ENCODE measurements at places on chromosomes 16 and 17.

- peak; percentile 21 for DNase-seq
These were observed 13.5 kb downstream of the MARCHF10 start for GRCh38 chr17:62794666-62794971.

DNA sequence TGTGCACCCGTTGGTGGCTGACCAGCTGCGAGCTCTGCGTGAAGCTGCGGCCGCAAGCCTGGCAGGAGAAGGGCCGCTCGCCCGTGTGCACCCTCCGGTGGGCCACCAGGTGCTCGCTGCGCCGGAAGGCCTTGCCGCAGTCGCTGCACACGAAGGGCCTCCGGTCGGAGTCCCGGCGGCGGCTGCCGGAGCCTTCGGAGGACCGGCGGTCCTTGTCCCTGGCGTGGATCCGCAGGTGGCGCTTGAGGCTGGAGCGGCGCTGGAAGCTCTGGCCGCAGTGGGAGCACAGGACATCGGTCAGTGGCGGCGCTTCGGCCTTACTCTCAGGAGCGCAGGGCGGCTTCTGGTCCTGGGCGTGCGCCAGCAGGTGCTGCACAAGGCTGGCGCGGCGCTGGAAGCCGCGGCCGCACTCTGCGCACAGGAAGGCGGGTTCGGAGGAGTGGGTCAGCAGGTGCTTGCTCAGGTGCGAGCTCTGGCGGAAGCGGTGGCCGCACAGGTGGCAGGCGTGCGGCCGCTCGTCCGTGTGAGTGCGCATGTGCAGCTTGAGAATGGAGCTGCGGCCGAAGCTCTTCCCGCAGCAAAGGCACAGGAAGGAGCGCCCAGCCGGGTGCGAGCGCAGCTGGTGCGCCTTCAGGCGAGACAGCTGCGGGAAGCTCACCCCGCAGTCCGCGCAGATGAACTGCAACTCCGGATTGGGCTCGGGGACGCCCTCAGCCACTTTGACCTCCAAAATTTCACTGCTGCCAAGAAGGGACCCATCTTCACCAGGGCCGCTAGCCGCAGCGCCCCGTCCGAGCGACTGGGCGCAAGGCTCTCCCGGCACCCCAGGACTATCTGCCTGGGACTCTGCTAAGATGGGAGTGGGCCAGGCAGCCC is 9.1 kb downstream of the ZSCAN10 start:
- DNase-seq = no peak

DNA sequence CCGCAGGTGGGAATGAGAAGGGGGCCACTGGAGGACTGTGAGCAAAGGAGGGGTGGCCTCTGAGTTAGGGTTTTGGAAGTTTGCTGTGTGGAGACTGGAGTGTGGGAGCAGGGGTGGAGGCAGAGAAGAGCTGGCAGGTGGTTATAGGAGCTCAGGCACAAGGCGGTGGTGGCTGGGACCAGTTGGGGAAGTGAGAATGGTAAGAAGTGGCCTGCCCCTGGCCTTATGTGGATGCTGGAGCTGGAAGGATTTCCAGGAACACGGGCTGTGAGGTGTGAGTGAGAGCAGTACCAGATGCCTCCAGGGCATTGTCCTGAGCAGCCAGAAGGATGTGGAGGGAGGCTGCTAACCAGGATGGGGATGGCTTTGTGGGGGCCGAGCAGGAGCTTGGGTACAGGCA is 277.2 kb downstream of the SNX29 start:
- DNase-seq = no peak

GRCh38 chr17:76147211-76148014 is 6.4 kb upstream of the FOXJ1 start:
- peak; percentile 58 for DNase-seq

GRCh38 chr17:47969930-47970724 is 786 bp upstream of the CDK5RAP3 start:
- no peak for DNase-seq

- peak; percentile 57 for DNase-seq
These were observed 303.8 kb downstream of the HS3ST3B1 start for GRCh38 chr17:14604591-14605266.

DNA sequence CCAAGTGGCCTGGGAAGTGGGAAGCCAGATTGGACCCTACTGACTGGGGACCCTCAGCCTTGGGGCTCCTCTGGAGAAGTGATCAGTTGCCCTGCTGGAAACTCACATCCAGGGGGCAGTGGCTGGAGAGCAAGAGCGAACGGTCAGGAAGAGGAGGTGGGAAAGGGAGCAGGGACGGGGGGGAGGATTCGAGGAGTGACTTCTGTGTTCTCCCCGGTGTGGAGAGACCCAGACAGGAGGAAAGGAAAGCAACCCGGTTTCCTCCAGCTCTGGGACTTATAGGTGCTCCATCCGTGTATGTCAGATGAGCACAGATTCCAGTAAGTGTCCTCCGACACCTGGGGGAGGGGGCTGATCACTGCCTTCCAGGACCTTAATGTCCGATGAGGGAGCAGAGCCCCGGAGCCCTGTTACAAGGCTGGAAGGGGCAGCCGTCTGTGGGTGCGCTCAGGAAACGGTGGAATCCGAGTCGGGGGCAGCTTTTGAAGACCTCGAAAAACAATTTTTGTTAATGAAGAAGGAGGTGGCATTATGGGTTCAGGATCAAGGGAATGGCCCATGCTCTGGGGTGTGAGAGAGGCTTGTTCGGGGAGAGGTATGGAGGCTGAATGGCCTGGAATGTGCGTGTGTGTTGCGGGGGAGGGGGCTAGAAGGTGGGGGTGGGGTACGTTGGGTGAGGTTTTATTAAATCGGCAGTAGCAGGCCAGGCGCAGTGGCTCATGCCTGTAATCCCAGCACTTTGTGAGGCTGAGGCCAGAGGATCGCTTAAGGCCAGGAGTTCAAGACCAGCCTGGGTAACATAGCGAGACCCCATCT is 34.8 kb upstream of the NDRG4 start:
- DNase-seq = no peak

DNA sequence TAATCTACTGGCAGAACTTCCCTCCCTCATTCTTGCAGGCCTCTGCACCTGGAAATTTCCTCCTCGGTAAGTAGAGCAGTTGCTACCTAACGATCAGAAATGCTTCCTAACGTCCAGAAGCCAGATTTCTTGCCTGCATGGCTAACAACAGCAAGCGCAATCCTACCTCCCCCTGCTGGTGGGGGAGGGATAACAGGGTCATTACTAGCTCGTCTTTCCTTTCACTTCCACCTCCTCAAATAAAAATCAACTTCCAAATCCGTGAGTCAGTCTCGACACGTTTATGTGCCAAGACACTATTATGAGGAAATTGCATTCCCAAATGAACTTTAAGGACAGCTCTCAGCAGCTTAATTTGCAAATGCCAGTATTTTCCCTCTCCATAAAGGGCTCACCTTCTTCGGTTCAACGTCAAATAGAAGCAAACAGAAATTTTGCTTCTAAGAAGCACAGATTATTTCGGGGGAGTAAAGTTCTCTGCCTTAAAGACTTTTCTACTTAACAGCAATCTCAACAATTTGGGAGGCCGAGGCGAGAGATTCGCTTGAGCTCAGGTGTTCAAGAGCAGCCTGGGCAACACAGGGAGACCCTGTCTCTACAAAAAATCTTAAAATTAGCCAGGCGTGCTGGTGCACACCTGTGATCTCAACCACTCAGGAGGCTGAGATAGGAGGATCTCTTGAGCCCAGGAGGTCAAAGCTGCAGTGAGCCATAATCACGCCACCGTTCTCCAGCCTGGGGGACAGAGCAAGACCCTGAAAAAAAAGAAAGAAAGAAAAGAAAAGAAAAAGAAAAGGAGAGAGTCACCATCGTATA is 188.6 kb upstream of the PSMD7 start:
- peak; percentile 75 for DNase-seq

- peak; percentile 36 for DNase-seq
These were observed 159.4 kb upstream of the ZNF267 start for GRCh38 chr16:31713945-31714902.

GRCh38 chr17:81036197-81036941 is 1.4 kb downstream of the BAIAP2 start:
- DNase-seq = no peak

- no peak for DNase-seq
These were observed 212.8 kb downstream of the ZFHX3 start for GRCh38 chr16:72835086-72835485.

DNA sequence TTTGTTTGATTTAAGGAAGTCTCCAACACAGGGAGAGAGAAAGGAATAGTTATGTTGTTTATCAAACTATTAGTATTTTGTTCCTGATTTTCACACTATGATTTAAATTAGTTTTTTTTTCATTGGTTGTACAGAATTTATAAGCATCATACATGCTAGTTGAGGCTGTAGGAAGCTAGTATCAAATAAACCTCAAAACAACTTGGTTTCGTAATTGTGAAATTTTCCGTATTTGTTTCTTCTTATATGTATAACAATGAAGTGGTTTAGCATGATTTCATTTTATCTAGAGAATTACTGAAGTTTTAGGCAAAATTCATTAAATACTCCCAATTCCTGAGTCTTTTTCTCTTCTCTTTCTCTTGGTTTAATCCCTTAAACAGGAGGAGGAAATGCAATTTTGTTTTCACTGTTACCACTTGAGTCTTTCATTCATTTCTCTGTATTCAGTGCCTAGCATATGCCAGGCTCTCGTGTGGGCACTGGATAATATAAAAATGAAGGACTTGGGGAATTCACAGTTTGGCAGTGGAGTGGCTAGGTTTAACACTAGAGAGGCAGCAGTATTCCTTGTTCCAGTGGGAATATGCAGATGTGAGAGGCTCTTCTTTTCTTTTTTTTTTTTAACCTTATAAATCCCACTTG is 1.8 kb downstream of the CYLD start:
- no peak for DNase-seq

DNA sequence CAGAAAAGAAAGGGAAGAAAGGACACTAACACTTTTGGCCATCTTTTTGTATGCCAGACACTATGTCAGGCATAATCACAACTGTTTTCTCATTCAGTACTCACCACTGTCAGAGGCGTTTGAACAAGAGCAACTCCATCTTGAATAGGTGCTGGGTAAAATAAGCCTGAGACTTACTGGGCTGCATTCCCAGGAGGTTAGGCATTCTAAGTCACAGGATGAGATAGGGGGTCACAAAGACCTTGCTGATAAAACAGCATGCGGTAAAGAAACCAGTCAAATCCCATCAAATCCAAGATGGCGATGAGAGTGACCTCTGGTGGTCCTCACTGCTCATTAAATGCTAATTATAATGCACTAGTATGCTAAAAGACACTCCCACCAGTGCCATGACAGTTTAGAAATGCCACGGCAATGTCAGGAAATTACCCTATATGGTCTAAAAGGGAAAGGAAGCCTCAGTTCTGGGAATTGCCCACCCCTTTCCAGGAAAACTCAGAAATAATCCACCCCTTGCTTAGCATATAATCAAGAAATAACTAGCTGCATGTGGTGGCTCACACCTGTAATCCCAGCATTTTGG is 14.9 kb upstream of the LYRM9 start:
- DNase-seq = peak; percentile 23

- DNase-seq = no peak
These were observed 325.4 kb downstream of the SEC14L1 start for GRCh38 chr17:77466140-77466539.

DNA sequence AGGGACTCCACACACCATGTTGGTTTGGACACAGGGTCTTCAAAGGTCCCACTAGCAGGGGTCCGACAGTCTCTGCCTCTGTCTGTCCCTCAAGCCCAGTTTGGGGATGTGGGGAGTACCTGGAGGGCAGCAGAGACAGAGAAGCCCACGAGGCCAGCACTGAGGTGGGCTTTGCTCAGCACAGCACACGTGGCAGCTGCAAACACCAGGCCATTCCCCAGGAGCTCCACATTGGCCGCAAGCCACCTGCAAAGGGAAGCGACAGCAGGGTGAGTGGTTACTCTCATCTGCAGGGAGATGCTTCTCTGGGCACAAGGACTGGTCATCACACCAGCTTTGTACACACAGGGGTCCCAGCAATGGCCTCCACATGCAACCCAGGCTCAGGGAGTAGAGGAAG is 62.0 kb downstream of the ABCC6 start:
- DNase-seq = no peak

- DNase-seq = no peak
These were observed 11.2 kb downstream of the CYB5D2 start for GRCh38 chr17:4154201-4154600.

GRCh38 chr17:76382803-76383545 is 1.4 kb upstream of the SPHK1 start:
- peak; percentile 85 for DNase-seq

- DNase-seq = no peak
These were observed 28.0 kb upstream of the DDX52 start for GRCh38 chr17:37671028-37671823.

DNA sequence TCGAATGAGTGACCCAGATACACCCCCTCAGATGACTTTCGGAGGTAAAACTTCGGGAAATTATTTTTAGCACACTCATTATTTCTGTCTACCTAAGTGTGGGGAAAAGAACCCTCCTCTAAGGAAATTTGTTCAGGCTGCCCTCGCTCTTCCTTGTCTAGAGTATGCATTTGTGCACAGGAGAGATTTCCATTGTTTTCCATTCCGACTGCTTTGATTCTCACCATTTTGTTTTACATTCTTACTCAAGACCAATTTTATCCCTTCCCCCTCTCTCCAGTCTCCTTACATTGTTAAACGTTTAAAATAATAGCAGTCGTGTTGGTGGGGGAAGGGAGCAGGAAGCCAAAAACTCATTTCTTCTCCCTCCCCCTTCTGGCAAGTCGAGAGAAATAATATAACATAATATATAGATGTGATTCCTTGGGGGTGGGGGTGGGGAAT is 1.5 kb upstream of the CHD3 start:
- DNase-seq = no peak

DNA sequence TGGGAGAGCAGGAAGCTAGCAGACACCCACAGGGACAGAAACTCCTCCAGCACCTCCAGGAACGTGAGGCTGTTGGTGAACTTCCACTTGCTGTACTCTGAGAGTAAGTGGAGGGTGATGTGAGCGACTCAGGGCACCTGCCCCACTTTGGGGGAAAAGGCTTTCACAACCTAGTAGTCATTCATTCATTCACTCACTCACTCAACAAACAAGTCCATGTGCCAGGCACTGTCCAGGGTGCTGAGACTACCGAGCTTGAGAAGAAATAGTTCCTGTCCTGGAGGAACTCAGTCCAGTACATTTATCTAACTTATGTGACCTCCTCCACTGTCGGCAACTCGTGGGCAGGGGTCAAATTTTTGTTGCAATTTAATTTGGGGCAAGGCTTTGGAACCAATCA is 26.6 kb downstream of the LGALS9 start:
- peak; percentile 58 for DNase-seq

DNA sequence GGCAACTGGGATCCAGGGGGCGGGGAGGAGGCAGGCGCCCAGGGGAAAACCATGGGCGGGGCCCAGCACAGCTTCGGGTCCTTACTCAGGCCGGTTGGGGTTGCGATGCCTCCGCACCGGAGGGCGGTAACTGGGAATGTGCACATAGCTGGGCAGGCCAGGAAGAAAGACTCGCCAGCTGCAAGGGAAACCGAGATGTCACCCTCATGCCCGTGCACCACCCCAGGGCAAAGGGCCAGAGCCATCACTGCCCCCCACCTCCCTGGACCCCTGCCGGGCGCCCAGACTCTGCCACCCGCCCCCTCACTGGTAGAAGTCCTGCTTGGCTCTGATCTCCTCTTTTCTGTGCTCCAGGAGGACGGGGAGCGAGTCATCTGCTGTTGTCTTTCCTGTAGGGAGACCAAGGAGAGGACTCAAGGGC is 6.7 kb downstream of the ALOX12B start:
- no peak for DNase-seq

GRCh38 chr16:68074850-68075555 is 10.2 kb upstream of the NFATC3 start:
- DNase-seq = peak; percentile 84

GRCh38 chr17:27804113-27804512 is 3.8 kb upstream of the NOS2 start:
- no peak for DNase-seq

GRCh38 chr17:75542229-75542628 is 16.7 kb downstream of the LLGL2 start:
- no peak for DNase-seq
